ENCODE measurements at places on chromosomes 3 and 15. TPM values are rescaled to one million over a fixed set of nuclear protein-coding genes. Genes with fewer than 3 reads are reported as not detected.

P2RY1 gene
- 0.58 TPM for total RNA-seq

SLC28A1 gene
- total RNA-seq = not detected

HIGD2B gene
- total RNA-seq = 0.37 TPM

CNTN4 gene
- total RNA-seq = 5.7 TPM

LIPC gene
- not detected for total RNA-seq

PARP3 gene
- 25.0 TPM for total RNA-seq

CPN2 gene
- total RNA-seq = not detected

LTF gene
- total RNA-seq = 275 TPM

CD200R1 gene
- not detected for total RNA-seq

RMDN3 gene
- 35.1 TPM for total RNA-seq

GOLGA6L7 gene
- total RNA-seq = not detected

GPR171 gene
- not detected for total RNA-seq

DNA sequence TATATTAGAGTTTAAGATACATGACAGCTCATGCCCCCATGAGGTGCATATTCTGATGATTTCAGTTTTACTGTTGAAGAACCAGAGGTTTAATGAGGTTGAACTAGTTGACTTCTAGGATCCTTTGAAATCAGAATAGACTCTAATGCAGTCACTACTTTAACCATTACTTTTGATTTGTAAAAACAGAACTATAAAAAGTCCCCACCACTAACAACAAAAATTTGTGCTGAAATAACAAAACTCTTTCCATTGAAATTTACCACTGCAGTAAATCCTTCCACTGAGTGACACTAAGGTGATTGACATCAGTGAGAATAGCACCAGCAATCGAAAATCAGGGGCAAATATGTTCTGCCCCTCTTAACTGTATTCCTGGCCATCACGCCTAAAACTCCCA is 214.1 kb downstream of the SHQ1 start:
- DNase-seq = no peak

DNA sequence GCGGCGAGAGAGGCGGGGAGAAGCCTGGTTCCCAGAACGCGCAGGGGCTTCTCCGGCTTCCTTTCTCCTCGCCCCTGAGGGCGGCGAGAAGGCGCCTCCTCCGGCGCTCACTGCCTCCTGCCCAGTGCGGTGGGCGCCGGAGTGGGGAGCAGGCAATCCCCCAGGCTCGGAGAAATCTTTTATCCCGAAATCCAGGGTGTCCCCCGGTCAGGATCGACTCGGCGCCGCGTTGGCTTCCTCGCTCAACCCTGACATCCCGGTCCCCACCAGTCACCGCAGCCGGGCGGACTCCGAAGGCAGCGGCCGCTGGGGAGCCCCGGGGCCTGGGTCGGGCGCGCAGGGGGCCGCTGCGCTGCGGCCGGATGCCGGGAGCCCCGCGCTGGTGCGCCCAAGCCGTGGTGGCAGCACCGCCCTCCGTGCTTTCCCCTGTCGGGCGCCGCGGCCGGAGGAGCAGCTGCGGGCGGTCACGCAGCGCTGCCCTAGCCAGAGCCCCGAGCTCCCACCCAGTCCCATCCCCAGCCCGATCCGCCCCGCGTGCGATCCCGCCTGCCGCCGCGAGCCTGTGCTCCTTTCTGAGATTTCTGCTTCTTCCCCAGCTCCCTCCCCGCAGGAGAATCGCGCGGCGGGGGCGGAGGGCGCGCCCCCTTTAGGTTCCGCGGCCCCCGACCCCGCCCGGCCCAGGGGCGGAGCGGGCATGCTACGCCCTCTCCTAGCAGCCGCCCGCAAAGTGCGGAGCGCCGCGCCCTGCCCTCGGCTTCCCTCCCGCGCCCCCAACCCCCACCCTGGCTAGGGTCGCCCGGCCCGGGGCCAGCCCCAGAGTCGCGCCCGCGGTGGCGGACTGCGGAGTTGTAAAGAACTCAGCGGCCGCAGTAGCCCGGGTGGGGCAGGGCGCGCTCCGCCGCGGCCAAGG is 683 bp upstream of the CACNA2D3 start:
- DNase-seq = no peak

GRCh38 chr3:70383360-70383831 is 71.0 kb upstream of the MDFIC2 start:
- DNase-seq = no peak

GRCh38 chr3:13570391-13571194 is 21.7 kb downstream of the FBLN2 start:
- no peak for DNase-seq

GRCh38 chr3:142628801-142629200 is 32.6 kb downstream of the PLS1 start:
- no peak for DNase-seq

DNA sequence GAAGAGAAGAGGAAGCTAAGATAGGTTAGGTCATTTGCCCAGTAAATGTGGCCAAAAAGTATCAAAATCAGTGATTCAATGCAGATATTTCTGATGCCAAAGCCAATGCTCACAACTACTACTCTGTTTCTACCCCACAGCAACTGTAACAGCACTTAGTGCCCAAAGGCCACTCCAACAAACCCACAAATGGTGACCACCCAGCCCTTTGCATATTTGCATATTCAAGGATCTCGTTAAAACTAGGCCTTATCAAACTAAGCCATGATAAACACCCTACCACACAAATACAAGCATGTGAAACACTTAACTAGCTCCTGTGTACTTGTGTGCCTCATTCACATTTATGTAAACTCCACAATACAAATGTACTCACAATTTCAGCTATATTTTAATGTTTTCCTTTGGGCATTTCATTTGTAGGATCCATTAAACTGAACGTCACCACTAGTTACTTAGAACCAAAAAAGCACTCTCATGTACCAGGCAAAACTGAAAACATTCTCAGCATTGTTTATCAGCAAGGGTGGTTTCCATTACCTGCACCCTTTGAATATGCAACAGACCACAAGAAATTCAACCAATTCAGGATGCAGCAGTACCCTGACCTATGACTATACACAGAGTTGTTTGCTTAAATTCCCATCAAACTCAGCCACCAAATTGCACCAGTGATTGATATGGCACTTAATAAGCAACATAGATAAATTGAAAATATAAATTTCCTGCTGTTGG is 111.2 kb upstream of the STT3B start:
- no peak for DNase-seq

- peak; percentile 31 for DNase-seq
These were observed 1.6 kb downstream of the RARB start for GRCh38 chr3:25429361-25430286.

DNA sequence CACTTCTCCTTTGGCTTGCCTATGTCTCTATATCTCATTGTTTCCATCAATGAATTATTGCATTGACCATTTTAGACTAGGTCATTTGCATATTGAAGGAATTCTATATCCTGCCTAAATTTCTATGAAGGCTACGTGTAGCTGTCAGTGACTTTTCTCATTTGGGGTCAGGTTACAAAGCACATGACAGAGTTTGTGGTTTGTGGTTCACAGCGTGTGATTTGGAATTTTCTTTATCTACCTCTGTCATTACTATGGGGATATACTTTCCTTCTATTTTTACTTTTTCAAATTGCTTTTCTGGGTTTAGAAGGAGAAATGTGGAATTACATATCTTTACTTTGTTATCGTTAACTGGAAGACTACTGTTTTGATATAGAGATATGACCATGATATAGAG is 317.3 kb upstream of the CFAP20DC start:
- no peak for DNase-seq

GRCh38 chr3:186207515-186207914 is 98.6 kb upstream of the ETV5 start:
- DNase-seq = no peak

DNA sequence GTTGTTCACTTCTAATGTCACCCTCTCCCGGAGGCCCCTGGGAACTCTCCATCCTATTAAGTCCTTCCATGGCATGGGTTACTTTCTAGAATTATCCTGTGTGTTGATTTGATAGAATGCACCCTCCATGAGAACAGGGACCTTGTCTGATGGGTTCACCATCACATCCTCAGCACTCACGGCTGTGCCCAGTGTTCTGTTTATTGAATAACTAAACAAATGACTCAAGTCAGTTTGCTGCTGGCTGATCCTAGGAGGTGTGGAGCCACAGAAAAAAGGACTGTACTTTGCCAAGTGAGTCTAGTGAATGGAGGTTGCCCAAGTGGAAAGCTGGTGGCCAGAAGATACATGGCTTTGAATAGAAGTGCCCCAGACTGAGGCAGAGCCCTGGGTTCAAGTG is 48.5 kb upstream of the RAB6B start:
- no peak for DNase-seq

DNA sequence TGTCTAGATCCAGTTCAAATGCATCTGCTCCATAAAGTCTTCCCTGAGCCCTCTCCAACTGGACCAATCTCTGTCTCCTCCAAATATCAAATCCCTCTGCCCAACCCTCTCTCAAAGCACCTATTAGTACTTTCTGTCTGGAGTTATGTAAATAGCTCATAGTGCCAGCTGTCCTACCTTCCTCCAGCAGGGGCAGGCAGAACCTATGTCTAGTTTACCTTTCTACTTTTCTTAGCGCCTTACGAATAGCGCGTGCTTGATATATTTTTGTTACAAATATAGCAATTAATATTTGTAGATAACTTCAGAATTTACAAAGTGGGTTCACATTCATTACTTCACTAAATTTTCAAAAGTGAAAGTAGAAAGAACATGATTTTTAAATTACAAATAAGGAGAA is 14.0 kb upstream of the CCDC80 start:
- DNase-seq = no peak

DNA sequence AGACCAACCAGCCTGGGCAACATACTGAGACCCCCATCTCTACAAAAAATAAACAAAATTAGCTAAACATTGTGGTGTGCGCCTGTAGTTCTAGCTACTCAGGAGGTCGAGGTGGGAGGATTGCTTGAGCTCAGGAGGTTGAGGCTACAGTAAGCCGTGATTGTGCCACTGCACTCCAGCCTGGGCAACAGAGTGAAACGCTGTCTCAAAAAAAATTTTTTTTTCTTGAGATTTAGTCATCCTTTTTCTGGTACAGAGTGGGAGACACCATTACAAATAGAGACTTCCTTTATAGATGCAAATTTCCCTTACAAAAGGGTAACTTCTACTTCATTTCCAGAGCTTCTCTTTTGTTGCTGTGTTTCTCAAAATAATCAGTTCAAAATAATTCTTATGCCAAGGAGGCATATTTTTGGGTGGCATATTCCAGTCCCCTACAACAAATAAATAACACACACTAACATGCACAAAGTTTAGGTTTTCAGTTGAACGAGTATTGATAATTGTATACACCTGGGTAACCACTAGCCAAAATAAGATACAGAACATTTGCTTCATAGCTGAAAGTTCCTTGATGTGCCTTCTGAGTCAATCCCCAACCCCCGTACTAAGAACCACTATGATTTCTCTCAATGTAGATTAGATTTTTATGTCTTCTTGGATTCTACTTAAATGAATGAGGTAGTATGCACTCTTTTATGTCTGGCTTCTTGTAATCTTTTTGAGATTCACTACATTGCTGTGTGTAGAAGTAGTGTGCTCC is 248.9 kb upstream of the PROK2 start:
- no peak for DNase-seq

- DNase-seq = no peak
These were observed 35.2 kb downstream of the CADM2 start for GRCh38 chr3:84993956-84994355.

DNA sequence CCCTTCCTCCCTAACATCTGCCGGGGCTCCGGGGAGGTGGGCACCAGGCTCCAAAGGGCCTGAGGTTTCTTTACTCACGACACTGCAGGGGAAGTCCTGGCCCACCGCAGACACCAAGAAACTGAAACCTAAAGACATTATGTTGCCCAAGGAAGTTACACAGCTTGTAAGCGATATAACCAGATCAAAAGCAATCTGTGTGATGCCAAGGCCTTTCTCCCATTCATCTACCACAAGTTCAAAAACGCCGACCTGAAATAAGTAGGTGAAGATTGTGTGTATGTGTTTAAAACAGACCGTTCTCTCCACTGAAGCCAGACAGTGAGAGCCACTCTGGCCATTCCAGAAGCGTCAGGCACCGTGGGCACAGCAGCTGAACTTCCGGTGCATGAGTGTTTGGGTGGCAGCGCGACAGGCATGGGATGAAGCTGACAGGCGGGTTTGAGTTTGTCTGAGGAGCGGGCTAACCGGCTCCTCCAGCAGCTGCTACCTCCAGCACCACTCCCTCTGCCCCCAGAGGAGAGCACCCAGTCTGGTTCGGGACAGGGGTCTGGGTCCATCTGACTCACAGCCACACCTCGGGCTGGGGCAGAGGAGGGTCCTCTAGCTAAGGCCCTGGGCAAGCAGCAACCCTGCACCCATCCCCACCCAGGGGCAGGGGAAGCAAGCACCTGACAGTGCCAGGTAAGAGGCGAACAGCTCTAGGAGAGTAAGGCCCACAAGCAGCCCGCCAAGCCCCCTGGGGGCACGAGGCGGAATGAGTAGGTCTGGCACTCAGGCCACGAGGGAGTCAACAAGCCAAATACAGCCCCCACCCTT is 1.3 kb downstream of the TNK2 start:
- DNase-seq = peak; percentile 62

DNA sequence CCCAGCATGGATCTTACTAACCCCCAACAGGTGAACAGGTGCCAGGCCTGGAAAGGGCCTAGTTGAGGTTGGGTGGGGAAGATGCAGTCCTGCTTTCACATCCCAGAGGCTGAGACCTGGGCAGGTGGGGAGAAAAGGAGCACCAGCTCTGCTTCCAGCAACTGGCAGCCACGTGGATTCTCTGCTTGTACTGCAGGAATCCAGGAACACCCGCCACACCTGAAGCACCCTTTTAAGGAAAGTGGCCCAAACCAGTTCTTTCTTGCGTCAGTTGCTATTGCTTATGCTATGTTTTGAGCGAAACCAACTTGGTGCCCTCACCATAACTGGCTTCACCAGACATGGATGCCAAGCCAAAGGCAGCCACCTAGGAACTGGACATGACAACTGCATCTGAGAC is 28.1 kb upstream of the NEO1 start:
- no peak for DNase-seq

GRCh38 chr15:83077491-83078230 is 10.6 kb upstream of the BTBD1 start:
- DNase-seq = no peak

DNA sequence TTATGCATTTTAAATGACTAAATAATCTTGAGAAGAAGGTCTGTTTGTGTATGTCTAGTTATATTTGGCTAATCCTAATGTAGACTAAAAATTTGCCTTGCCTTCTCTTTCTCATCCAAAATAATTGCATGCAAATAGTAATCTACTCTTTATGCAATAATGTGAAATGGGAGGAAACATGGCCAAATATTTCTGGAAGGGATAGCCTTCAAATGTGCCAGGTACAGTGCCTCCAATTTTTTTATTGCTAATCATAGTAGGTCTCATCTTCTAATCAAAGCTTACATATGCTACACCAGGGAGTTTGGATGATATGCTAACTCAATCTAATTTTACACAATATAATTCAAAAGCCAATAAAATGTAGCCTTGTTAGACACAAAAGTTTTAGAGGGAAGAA is 911.3 kb downstream of the NAALADL2 start:
- no peak for DNase-seq

- DNase-seq = peak; percentile 84
These were observed 762 bp downstream of the NCK1 start for GRCh38 chr3:136862617-136863322.

DNA sequence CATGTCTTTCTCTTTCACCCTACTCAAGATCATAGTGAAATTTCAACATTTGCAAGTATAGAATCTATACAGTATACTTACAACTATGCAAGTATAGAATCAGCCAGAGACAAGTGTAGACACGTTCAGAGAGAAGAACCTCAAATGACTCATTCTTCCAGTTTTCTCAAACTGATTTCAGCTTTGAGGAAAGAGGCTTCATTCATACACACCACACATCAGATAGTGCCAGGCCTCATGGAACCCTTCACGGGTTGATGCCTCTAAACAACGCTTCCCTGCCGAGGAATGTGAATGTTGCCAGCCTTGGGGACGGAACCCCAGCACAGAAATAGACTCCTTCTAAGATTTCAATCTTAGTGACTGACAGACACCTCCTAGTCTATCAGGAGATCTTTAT is 135.7 kb downstream of the FOXP1 start:
- DNase-seq = no peak
